Stimulated activated CD4-positive, alpha-beta T cell treated with anti-CD3 and anti-CD28 coated beads, Interleukin-4, amount 100 ng/mL, for 1 hour (primary cell): ENCODE measurements at places on chromosomes 4 and X.
A peak's percentile ranks its signal among the peaks of the same experiment; 100 is the strongest.

DNA sequence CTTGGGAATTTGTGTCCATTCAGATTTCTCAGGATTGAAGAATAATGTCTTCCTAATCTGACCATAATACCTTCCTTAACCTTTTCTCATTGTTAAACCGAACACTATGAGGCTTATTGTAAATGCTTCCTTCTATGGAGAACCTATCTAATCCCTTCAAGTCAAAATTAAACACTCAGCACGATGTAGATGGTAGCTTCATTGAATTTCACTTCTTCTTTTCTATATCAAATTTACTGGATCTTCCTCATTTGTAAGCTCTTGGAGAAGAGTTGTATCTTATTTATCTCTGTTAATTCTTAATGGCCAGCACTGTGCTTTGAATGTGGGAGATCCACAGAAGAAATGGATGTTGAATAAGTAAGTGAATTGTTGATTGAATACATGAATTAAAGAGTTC is 109.0 kb upstream of the RAPGEF2 start:
- DNase-seq, result no peak

DNA sequence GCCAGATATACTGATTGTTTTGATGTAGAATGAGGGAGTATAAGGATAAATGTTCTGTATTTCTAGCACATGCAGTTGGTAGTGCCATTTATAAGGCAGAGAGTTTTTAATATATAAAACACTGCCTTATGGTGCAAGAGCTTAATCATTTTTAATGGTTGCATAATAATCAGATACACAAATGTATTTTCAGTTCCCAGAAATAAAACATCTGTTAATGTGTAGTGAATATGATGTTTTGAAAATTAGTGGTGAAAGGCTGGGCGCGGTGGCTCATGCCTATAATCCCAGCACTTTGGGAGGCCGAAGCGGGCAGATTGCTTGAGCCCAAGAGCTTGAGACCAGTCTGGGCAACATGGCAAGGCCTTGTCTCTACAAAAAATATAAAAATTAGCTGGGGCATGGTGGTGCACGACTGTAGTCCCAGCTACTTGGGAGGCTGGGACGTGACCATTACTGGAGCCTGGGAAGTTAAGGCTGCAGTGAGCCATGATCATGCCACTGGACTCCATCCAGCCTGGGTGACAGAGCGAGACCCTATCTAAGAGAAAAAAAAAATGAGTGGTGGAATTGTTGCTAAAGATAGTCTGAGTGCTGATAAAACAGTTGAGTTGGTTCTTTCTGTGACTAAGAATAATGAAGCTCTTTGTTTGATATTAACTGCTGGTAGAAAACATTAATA is 29.3 kb downstream of the CLCN3 start:
- DNase-seq, result no peak

GRCh38 chrX:16202943-16203342 is 35.7 kb downstream of the MAGEB17 start:
- DNase-seq, result no peak

DNA sequence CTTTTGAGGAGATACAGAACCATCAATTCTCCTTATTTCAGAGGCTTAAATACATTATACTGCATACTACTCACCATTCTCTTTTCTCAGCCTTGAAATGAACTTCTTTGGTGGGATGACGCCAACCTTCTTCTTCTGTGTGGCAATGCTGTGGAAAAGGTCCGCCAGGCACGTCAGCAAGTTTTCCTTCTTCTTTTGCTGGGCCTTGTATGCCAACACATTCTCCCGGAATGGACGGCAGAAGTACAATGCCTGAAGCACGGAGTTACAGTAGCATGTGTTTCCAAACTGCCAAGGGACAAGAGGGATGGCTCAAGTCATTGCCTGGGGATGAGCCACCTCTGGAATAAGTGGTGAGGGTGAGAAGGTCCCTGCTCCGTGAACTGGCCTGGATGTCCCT is 31.2 kb downstream of the USP46 start:
- DNase-seq, result no peak

DNA sequence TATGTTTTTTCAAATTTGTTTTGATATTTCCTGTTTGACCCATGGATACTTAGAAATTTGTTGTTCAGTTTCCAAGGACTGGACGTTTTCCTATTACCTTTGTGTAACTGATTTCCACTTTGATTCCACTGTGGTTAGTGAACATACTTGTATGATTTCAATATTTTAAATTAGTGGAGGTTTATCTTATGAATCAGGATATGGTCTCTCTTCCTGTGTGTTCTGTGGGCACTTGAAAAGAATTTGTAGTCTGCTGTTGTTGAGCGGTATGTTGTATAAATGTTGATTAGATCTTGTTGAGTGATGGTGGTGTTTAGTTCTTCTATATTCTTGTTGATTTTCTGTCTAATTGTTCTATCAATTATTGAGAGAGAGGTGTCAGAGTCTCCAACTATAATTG is 21.2 kb upstream of the LAMTOR3 start:
- DNase-seq, result no peak

GRCh38 chr4:85318415-85318814 is 156.5 kb upstream of the ARHGAP24 start:
- DNase-seq, result no peak

DNA sequence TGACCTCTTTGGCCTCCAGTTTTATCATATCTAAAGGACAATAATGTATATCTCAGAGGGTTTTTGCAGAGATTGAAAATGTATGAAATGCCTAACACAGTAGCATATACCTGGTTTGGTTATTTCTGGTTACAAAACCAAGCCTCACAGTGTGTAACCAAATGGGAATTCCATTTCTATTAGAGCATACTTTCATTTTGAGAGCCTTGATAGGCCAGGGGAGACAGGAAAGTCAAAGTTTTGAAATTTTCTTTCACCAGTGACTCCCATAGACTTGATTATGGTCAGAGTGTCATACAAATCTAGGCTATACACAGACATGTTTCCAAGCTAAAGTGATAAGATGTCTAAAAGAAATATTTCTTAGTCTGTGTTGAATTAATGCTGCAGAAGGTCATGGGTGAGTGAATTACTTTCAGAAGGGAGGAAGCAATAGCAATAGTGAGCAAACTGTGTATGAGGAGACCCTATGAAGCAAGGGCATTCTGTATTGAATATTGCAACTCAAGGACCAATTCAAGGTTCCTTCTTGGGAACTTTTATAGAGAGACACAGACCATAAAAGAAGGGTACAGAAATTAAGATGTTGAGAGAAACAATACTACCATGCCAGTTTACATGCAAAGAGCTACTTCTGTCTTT is 151.1 kb downstream of the PDE5A start:
- DNase-seq, result no peak

DNA sequence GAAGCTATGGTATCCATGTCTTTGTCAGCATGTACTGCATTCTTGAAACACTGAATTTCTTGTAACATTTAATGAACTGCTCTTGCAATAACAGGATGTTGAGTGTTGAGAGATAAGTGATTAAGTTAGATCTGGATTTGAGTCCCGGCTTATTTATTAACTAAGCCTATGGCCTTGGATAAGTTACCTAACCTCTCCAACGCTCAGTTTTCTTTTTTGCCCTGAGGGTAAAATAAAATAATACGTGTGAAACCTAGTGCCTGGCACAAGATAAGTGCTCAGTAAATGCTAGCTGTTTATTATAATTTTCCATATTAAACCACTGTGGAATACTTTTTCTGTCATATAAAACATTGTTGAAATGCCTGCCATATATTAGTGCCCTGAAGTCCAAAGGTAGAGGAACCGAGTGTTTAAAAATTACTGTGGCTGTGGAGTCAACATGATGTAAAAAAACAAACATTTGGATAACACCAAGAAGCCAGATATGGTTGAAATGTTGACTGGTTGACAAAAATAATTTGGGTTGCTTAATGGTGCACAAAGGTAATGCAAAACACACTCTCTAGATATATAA is 58.6 kb upstream of the ALB start:
- no peak for DNase-seq

- DNase-seq, result no peak
Observed at GRCh38 chr4:16157609-16158503, 68.4 kb downstream of the TAPT1 start.

GRCh38 chrX:148049441-148049840 is 68.3 kb downstream of the FMR1NB start:
- no peak for DNase-seq

DNA sequence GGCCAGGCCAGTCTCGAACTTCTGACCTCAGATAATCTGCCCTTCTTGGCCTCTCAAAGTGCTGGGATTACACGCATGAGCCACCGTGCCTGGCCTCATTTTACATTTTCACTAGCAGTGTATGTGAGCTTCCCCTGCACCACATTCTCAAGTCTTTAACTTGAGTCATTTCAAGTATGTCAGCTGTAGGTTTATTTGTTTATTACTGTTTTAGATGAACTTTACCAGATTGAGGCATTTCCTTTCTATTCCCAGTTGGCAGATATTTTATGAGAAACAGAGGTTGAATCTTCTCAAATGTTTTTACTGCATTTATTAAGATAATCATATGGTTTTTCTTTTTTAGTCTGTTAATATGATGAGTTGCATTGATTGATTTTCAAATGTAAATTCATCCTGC is 114.6 kb upstream of the SH3RF1 start:
- DNase-seq, result no peak

- DNase-seq, result no peak
Observed at GRCh38 chrX:28312965-28313364, 274.3 kb upstream of the IL1RAPL1 start.

- DNase-seq, result no peak
Observed at GRCh38 chr4:26462874-26463273, 27.4 kb downstream of the CCKAR start.

GRCh38 chr4:28093071-28093470 is 1232.4 kb downstream of the STIM2 start:
- DNase-seq, result no peak

DNA sequence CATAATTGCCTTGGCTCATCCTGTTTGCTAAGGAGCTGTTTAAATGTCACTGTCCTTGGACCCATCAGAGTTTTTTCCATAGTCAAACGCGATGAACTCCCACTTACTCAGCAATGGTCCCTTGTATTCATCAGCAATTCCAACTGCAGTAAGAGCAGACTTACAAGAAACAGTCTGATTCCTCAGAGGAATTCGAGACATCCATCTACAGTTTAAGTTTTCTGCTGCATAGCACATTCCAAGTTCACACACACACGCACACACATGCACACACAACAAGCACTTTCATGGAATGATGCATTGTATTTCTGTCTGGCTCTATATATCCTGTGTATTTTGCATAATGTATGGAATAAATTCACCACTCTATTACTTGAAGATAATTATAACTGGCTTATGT is 32.7 kb upstream of the TMEM150C start:
- no peak for DNase-seq

GRCh38 chr4:48483777-48484493 is 792 bp downstream of the SLC10A4 start:
- DNase-seq, result peak; percentile 4

GRCh38 chrX:386768-387575 is at the start of gene PPP2R3B:
Gene PPP2R3B (minus strand): TSS chrX:386907. CDS start chrX:386691, 216 bp downstream.
- peak; percentile 99 for DNase-seq

GRCh38 chr4:46947541-46947940 is 38.5 kb upstream of the COX7B2 start:
- no peak for DNase-seq

- DNase-seq, result no peak
Observed at GRCh38 chrX:75155447-75155826, 646 bp downstream of the ABCB7 start.

DNA sequence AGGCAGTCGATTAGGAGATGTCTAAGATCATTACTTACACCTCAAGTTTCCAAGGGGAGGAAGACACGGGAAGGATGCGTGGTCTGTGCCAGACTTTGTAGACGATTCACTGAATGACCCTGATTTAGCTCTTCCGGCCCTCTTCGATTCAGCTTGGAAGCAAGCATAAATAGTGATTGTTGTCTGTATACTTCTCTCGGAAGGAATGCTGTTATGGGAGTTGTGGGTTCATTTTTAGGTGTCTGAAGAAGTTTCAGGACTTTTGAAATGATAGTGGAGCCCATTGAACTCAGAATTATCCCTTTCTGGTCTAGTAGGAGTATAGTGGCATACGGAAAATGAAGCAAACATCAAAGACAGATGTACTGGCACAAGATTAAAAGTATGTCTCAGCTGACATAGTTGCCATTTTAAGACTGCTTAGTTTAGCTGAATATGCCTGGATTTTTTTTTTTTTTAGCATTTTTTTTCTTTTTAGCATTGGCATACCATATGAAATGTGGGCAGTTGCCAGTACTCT is 1.0 kb upstream of the ANKRD17 start:
- no peak for DNase-seq

GRCh38 chr4:95318483-95318882 is 230.3 kb downstream of the UNC5C start:
- no peak for DNase-seq

DNA sequence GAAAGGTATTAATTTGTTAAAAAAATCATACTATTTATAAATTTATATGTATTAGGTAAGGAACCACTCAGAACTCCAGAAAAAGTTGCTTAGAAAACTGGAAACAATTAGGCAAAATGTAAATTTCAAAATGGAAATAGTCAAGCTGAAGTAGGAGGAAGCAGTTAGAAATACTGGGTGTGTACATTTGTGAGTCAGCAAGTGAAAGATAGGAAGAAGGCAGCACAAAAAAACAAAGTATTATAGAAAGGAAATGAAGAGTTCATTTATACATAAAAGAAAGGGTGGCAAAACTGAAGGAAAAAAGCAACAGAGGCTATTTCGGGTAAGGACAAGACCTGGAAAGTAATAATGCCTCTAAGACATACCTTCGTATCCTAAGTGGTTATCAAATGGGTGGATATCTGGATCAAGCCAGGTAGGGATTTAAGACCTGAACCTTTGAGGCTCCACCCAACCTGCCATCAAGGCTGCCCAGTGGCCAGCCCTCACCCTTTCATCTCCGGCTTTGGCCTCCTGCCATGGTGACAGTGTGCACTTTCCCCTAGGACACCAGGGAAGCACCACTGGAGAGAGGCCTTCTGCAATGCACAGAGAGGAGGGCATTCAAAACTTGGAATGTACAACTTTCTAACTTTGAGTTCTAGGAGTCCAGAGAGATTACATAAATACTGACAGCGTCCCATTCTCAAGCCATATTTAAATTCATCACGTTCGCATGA is at the start of gene LRRC66:
Gene LRRC66 (minus strand): TSS at position 428 of the 722 bp plus-strand sequence. CDS start 2,750 bp downstream, outside the sequence.
- DNase-seq, result no peak

DNA sequence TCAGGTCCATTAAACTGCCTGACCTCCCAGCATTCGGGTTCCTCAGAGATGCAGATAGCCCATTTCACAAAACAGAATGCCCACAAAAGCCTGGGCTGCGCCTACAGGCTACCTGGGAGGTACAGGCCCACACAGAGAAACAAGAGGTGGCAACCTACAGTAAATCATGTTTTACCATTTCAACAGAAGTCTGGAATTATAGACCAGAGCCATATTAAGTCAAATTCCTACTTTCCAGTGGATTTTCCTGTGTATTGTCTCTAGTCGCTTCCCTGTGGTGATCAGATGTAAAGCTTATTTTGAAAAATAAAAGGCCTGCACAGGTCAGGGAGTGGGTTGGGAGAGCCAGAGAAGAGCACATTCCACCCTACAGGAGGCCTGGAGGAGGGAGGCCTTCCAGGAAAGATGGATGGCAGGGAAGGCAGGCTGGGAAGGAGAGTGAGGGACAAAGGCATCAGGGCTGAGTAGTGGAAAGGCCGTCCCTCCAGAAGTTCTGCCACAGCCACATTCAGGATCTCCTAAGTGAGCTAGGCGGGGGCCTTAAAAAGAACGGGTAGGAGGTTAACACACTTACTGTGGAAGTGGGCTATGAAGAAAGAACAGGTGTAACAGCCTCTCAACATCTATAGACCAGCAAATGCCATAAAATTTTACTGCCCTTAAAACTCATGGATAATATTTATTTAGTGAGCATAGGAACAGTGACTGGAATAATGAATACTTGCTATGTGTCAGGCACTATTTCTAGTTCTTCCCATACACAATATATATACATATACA is 19.0 kb upstream of the USO1 start:
- no peak for DNase-seq

GRCh38 chr4:52102587-52102986 is 51.5 kb downstream of the SPATA18 start:
- DNase-seq, result no peak
